Activated naive CD4-positive, alpha-beta T cell treated with anti-CD3 and anti-CD28 coated beads, Interleukin-2, amount 10 ng/mL, durations not matched to agents 7 days and 5 days (primary cell): ENCODE measurements at places on chromosomes 16 and 17.

DNA sequence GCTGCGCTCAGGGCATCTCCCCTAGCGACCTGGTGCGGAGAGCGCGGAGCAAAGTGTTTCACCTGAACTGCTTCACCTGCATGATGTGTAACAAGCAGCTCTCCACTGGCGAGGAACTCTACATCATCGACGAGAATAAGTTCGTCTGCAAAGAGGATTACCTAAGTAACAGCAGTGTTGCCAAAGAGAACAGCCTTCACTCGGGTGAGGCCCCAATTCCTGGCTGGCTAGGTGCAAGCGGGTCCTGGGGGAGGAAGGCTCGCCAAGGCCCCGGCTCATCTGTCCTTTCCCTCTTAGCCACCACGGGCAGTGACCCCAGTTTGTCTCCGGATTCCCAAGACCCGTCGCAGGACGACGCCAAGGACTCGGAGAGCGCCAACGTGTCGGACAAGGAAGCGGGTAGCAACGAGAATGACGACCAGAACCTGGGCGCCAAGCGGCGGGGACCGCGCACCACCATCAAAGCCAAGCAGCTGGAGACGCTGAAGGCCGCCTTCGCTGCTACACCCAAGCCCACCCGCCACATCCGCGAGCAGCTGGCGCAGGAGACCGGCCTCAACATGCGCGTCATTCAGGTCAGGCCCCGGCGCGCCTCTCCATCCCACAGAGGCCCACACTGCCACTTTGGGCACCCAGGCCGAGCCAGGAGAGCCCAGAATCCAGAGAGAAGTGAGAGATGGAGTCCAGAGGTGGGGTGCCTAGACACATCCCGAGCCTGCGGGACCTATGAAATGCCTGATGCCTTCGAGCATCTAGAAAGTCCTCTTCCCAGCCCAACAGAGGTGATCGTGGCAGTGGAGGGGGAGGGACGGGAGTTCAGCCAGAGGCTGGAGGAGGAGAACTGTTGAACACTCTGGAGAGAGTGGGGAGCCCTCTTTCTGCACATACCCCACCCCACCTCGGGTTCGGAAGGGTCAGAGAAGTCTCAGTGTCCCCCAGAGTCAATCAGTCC lies 3.3 kb downstream of the LHX1 start:
- H3K36me3 ChIP-seq = peaks cover 4% of the 10 kb centered on the region
- H3K27me3 ChIP-seq = peaks cover 99% of the 10 kb centered on the region
- DNase-seq = no peak
- H3K4me1 ChIP-seq = peaks cover 44% of the 10 kb centered on the region
- H3K4me3 ChIP-seq = no peak overlapping the region

DNA sequence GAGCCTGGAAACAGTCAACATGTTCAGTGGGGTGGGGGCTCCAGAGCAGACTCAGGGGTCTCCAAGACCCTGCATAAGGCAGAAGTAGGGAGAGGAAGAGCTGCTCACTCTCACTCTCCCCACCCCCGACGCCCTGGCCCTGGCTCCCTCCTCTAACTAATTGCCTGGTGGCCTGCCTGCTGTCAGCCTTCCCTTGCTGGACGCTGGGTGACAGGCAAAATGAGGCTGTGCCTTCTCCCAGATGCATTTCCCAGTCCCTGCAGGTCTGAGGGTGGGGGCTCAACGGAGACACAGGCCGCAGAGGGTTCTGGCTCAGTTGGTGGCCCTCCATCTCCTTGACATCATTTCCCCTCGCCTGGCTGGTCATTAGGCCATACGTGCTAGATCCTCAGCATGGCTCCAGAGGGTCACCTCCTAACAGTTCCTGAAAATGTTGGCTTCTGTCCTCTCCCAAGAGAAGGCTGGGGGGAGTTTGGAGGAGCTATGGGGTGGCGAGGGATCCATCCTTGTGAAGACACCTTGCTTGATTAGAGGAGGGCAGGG lies 1.4 kb downstream of the FMNL1 start:
- H3K4me3 ChIP-seq = peak overlapping the region; percentile 100
- peaks cover 57% of the 10 kb centered on the region for H3K36me3 ChIP-seq
- peaks cover 57% of the 10 kb centered on the region for H3K4me1 ChIP-seq
- DNase-seq = no peak
- H3K27ac ChIP-seq = peak overlapping the region; percentile 99

- DNase-seq = no peak
- no peaks in the 10 kb centered on the region for H3K27me3 ChIP-seq
- H3K4me3 ChIP-seq = no peak overlapping the region
- peaks cover 6% of the 10 kb centered on the region for H3K36me3 ChIP-seq
- H3K4me1 ChIP-seq = no peaks in the 10 kb centered on the region
Observed at GRCh38 chr17:1030684-1031532, 34.0 kb downstream of the TIMM22 start.

GRCh38 chr17:282000-282911 lies 70.4 kb downstream of the RPH3AL start:
- no peak overlapping the region for H3K4me3 ChIP-seq
- H3K36me3 ChIP-seq = no peaks in the 10 kb centered on the region
- no peaks in the 10 kb centered on the region for H3K4me1 ChIP-seq
- H3K27ac ChIP-seq = no peak overlapping the region

- peaks cover 23% of the 10 kb centered on the region for H3K36me3 ChIP-seq
- no peaks in the 10 kb centered on the region for H3K27me3 ChIP-seq
- no peak overlapping the region for H3K4me3 ChIP-seq
- H3K4me1 ChIP-seq = no peaks in the 10 kb centered on the region
Observed at GRCh38 chr17:81841866-81842265, 7.0 kb upstream of the PPP1R27 start.

GRCh38 chr17:78819806-78820792 lies 20.5 kb downstream of the USP36 start:
- peak overlapping the region; percentile 1 for H3K4me3 ChIP-seq
- H3K27me3 ChIP-seq = no peaks in the 10 kb centered on the region
- DNase-seq = peak; percentile 18

DNA sequence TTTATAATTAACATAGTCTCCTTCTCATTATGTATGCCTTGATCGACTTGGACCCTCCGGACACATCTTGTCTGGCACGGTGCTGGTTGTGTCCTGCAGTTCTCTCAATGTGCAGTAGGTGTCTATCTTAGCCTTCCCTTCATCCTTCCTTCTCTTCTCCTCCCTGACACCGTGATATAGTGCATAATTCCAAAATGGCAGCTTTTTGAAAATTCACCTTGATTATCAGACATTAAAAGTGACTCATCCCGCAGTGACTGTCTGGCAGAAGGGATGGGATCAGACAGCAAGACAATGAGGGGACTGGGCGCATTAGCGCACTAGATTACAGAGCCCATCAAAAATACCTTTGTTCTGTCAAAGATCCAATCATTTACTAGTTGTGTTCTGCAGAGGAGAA lies 70.0 kb upstream of the PMFBP1 start:
- H3K36me3 ChIP-seq = peaks cover 3% of the 10 kb centered on the region
- DNase-seq = peak; percentile 23
- no peak overlapping the region for H3K4me3 ChIP-seq

DNA sequence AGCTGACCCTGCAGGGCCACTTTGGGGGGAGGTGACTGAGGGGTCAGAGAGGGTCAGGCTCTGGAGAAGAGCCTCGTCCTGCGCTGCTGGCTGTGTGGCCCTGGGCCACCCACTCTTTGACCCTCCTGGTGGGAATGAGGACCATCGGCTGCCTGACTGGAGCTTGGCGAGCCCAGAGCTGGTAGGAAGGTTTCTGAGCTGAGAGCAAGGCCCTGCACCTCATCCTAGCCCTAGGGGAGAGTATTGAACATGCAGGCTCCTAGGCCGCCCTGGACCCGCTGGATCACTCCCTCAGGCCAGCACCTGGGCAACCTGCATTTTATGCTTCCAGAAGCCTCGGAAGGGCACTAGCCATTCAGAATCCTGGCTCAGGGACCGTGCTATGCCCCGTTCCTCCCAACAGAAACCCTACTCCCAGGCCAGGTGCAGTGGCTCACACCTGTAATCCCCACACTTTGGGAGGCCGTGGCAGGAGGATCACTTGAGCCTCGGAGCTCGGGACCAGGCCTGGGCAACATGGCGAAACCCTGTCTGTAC lies 14.5 kb downstream of the MAP2K3 start:
- no peak overlapping the region for H3K4me3 ChIP-seq
- peak overlapping the region; percentile 28 for H3K27ac ChIP-seq
- H3K27me3 ChIP-seq = no peaks in the 10 kb centered on the region

- no peak overlapping the region for H3K4me3 ChIP-seq
- DNase-seq = no peak
- peaks cover 32% of the 10 kb centered on the region for H3K27me3 ChIP-seq
- no peaks in the 10 kb centered on the region for H3K36me3 ChIP-seq
- peaks cover 22% of the 10 kb centered on the region for H3K4me1 ChIP-seq
Observed at GRCh38 chr17:45384047-45384788, 48.5 kb downstream of the ARHGAP27 start.

- no peak overlapping the region for H3K27ac ChIP-seq
- H3K36me3 ChIP-seq = no peaks in the 10 kb centered on the region
- no peak overlapping the region for H3K4me3 ChIP-seq
- no peak for DNase-seq
- peaks cover 8% of the 10 kb centered on the region for H3K4me1 ChIP-seq
Observed at GRCh38 chr17:42969001-42969581, 4.8 kb upstream of the AARSD1 start.

GRCh38 chr16:35743101-35743692 lies 2283.8 kb downstream of the TP53TG3F start:
- H3K27me3 ChIP-seq = no peaks in the 10 kb centered on the region
- no peak overlapping the region for H3K27ac ChIP-seq
- H3K4me3 ChIP-seq = no peak overlapping the region

DNA sequence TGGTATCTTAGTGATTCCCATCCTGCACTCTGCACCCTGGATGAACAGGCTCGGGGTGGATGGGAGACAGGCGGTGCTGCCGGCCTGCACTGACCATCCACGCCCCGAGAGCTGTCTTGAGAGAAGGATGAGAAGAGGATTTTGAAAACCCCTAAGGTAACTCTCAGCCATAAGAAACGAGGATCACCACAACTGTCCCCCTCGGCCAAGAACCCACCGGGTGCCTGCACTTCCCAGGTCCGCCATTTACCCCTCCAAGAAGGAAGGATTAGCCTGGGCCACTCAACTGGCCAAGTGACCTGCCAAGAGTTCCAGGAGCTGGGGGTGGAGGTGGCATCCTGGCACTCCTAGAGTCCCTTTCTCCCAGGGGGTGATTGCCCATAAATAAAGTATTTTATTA lies 302.4 kb upstream of the TNRC6C start:
- H3K27me3 ChIP-seq = peaks cover 46% of the 10 kb centered on the region
- H3K4me3 ChIP-seq = no peak overlapping the region
- peaks cover 3% of the 10 kb centered on the region for H3K4me1 ChIP-seq
- no peaks in the 10 kb centered on the region for H3K36me3 ChIP-seq
